ENCODE measurements at places on chromosomes 6 and 20.

- DNase-seq = no peak
Measured at GRCh38 chr20:1631309-1632151, 11.7 kb upstream of the SIRPB1 start.

- no peak for DNase-seq
Measured at GRCh38 chr20:25586877-25587276, 1.5 kb upstream of the NINL start.

DNA sequence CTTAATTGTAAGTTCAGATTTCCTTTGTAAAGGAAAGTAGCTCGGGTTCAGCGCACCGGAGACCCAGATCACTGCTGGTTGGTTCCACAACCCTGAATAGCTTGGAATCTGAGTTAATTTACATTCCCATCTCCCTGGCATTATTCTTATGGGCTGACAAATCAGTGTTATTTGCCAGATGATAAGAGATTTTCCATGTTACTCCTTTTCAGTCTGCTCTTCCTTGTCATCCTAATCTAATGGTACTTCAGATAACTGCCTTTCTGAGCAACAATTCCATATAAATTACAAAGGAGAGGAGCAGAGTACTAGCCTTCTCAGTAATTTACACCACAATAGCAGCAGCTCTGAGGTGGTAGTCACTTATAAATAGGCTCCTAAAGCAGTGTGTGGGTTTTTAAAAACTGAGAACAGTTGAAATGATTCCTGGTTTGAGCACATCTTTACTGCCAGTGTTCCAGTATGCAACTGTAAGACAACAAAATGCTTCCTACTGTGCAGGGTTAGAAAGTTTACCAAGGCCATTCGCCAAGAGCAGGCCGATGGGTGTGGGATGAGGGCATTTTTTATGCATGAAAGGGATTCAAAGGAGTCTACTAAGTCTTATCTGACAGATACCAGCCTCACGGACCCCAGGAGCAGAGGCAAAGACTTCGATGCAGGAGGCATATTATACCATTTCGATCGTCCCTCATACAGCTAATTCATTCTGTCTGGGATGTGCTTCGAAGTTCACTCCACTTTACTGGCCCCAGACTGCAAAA lies 89.7 kb downstream of the NDUFAF5 start:
- no peak for DNase-seq

GRCh38 chr6:151723152-151723551 lies 84.3 kb upstream of the ESR1 start:
- no peak for DNase-seq

- no peak for DNase-seq
Measured at GRCh38 chr20:59752101-59752586, 147.8 kb downstream of the PHACTR3 start.

DNA sequence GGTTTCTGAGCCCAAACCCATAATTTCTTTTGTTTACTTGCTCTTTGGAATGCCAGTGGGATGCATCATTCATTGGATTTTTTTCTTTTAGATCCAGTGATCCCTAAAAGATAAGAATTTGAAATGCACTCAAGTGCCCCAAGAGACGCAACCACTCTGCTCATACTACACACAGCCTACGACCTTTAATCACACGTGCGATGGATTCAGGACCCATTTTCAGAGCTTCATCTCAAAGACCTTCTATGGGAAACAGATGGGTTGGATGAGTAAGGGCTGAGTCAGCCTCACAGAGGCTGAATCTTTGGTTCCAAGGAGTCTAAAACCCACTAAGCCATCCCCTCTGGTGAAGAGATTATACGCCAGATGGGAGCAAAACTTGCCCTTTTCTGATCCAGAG lies 265.5 kb upstream of the EXOC2 start:
- no peak for DNase-seq

DNA sequence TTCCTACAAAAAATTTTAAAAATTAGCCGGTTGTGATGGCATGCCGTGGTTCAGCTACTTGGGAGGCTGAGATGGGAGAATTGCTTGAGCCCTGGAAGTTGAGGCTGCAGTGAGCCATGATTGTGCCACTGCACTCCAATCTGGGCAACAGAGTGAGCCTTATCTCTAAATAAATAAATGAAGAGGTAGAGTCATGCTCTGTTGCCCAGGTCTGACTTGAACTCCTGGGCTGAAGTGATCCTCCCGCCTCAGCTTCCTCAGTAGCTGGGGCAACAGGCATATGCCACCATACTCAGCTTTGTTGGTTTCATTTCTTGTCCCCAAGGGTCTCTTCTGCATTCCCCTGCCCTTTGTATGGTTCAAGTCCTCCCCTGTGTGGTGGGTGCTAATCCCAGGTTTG lies 17.0 kb downstream of the HSPA1B start:
- DNase-seq = no peak

DNA sequence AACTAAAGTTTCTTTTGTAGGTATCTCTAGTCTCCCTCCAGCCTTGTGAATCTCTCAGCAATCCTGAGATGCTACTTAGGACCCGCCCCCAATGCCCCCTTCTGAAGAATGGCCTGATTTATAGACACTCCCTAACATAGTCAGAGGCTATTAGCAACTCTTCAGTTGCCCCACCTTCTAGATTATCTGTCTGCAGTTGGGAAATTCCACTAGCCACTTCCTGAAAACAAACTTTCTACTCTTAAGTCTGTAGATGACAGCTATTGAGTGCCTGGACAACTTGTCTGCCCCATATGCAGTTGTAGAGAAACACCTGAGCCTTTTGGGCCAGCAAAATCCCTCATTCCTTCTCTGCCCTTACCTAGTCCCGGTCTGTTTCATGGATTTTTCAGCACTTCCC lies 188.2 kb upstream of the PREP start:
- no peak for DNase-seq

- DNase-seq = no peak
Measured at GRCh38 chr20:23926944-23927872, 47.7 kb upstream of the CST5 start.

DNA sequence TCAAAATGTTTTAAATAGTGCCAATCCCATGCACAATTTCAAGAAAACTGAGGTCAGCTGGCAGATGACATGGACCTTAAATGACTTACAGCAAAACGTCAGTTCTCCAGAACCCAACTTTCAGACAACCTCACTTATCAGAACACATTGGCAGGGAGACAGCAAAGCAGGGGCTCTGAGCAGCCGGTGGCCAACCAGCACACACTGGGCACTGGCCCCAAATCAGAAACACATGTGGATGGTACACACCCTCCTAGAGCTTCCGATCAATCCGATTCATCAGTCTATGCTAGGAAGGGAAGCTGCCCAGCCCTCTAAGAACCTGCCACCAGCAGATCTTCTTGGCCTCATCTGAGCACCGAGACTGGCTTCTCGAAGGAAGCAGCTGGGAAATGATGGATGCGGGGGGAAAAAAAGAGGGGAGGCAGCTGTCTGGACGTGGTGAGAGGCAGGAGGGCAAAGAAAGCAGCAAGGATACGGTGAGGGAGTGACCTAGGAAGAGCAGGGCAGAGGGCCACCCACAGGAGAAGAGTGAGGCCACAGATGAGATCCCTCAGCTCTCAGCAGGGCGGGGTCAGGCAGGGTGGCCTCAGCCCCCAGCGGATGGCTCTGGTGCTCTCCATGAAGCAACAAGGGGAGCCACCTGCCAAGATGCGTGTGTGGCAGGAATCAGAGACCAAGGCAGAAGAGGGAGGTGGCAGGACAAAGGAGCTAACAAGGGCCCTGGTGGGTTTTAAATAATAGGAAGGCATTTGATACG lies 32.9 kb downstream of the TAF4 start:
- DNase-seq = no peak

- DNase-seq = no peak
Measured at GRCh38 chr20:32970115-32970972, 33.9 kb downstream of the SUN5 start.

GRCh38 chr6:112176175-112176574 lies 78.2 kb downstream of the LAMA4 start:
- no peak for DNase-seq

DNA sequence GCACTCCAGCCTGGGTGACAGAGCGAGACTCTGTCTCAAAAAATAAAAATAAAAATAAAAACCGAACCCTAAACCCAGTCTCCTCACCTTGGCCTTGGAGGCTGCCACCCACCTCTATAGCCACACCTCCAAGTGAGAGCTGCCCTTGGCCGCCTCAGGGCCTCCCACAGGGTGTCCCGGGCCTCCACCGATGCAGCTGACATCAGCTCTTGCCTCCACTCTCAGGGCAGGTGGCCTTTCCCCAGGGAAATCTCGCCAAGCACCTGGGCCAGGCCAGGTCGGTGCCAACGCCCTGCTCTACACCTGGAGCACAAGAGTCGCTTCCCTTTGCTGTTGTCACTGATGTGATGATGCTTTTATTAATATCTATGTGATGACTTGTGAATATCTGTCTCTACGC lies 8.9 kb upstream of the MYL9 start:
- no peak for DNase-seq

DNA sequence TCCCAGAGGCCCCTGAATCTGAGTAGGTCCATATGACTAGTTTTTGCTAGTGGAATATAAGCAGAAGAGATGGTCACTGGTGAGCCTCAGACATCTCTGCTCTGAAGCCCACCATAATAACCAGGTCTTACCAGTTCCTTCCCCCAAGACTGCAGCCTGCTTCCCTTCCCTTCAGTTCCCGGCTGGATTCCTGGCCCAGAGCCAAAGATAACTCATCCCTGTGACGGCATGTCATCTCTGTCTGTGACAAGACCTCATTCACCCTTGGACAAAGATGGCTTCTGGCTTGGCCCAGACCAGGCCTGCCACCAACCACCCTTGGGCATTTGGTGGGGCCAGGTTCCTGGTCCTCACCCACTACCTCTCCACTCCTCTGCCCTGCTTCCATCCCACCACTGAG lies 145.5 kb upstream of the TOP1 start:
- DNase-seq = no peak

DNA sequence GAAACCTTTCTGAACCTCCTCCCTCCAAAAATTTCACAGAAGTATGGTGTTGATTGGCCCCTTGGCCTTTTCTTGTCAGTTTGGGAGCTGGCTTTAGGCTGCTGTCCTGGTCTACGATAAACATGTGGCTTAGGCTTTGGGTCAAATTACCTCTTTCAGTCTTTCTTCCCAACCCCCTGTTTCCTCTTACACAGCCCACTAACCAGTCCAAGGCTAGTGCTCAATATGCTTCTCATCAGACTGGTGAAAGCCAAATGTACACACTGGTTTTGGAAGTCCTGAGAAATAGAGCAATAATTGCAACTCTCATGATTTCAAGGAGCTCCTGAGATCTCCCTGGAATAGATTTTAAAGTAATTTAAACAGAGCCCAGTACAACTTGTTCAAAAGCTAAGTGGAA lies 933.7 kb upstream of the GJE1 start:
- no peak for DNase-seq

- DNase-seq = no peak
Measured at GRCh38 chr6:106976270-106976669, 1.7 kb upstream of the CD24 start.

DNA sequence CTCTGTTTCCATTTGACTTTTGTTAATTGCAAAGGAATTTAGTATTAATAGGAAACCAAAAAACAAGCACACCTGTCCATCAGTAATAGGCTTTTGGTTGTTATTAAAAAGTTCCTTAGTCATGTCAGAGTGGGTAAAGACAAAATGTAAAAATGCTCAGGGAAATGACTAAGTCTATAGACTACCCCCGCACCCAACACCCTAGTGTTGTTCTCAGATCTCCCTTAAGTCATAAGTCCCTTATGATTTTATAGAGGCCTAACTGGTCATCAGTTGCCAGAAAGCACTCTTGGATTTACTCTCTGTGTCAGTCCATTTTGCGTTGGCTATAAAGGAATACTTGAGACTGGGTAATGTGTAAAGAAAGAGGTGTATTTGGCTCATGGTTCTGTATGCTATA lies 52.8 kb downstream of the MAP3K4 start:
- DNase-seq = no peak

GRCh38 chr20:52461582-52461981 lies 270.0 kb upstream of the ZFP64 start:
- DNase-seq = no peak
